Osteoblast (primary cell): ENCODE measurements at places on chromosomes 12 and 14. TPM values are rescaled to one million over a fixed set of nuclear protein-coding genes. Genes with fewer than 3 reads are reported as not detected.

The FOXG1 gene
- total RNA-seq, result under 0.01 TPM in 1 of 2 replicates, not detected in the other

The IL31 gene
- not detected in 2 replicates for total RNA-seq

The PAWR gene
- 73.4 and 78.5 TPM in 2 replicates for total RNA-seq

The BIN2 gene
- total RNA-seq, result under 0.01 TPM in 1 of 2 replicates, not detected in the other

GRCh38 chr14:73788701-73789551, 62.7 kb upstream of the PTGR2 start:
- DNase-seq, result no peak

GRCh38 chr12:90953956-90954421, 987 bp downstream of the CCER1 start:
- DNase-seq, result peak; percentile 50
